ENCODE measurements at places on chromosomes 16 and 17.

DNA sequence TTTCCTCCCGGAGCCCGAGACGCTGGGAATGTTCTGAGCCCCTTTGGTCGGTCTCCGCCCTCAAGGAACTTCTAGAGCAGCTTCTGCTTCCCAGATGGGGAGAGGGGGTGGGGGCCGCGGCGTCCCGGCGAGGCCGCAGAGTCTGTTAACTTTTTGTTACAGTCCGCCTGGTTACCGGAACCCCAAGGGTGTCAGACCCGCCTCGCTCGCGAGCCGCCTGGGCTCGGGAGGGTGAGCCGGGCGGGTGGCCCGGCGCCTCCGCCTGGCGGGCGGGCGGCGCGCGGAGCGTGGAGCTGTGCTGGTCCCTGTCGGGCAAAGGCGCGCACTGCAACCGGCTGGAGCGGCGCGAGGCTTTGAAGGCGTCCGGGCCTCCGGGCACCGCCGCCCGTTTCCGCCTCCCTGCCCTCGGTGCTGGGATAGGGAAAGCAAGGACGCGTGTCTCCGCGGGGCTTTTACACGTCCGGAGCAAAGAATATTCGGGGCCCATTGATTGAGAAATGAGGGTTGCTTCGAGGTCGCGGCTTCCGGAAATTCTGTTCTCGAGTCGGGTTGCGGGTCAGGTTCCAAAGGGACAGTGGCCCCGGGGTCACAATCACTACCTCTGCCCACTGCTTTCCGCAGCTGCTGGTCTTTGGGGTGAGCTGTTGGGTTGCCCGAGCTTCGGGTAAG is 1.7 kb downstream of the HS3ST3B1 start:
- no peak for DNase-seq

GRCh38 chr17:64006361-64007088 is 8.4 kb downstream of the PRR29 start:
- no peak for DNase-seq

DNA sequence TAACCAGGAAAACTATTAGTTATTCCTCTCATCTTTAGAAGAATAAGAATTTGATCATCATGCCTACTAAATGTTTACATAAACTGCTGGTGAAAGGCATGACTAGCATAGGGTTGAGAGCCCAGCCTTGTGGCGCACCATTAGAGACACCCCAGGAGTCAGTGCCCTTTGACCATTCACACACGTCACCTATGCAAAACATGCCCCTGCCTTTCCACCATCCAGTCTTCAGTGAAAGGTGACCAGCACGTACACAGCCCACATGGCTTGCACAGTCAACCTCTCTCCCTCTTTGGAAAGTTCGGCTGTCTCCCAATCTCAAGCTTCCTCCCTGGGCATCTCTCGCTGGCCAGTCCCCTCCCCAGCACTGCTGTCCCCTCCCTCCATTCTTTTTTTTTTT is 150.3 kb downstream of the ENGASE start:
- DNase-seq: no peak

GRCh38 chr17:19706791-19707727 is 9.3 kb downstream of the SLC47A2 start:
- DNase-seq: no peak

DNA sequence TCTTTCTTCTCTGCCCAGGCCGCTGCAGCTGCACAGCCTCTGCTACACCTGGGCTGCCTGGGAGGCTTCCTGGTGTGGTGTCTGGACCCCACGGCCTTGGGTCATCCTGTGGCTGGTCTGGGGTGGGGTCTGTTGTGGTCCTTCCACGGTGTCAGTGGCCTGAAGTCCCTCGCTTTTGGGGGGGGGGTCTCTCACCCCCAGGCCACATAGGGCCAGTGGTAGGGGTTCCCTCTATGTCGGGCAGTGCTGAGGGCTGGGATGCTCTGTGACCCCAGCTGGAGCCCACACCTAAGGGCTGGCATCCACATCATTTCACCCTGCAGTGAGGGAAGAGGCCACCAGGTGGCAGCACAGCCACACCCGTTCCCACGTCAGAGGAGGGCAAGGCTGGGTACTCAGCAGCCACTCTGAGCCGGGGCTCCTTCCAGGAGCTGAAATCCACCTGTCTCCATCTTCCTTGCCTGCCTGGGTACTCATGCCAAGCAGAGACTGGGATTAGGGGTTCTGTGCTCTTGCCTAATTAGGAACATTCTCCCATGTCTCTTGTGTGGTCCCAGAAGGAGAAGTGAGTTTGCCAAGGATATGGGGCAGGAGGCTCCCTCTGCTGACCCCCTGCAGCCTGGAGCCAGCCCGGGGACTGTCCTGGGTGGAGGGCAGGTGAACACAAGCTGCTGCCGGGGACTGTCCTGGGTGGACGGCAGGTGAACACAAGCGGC is 13.0 kb downstream of the ENGASE start:
- no peak for DNase-seq

DNA sequence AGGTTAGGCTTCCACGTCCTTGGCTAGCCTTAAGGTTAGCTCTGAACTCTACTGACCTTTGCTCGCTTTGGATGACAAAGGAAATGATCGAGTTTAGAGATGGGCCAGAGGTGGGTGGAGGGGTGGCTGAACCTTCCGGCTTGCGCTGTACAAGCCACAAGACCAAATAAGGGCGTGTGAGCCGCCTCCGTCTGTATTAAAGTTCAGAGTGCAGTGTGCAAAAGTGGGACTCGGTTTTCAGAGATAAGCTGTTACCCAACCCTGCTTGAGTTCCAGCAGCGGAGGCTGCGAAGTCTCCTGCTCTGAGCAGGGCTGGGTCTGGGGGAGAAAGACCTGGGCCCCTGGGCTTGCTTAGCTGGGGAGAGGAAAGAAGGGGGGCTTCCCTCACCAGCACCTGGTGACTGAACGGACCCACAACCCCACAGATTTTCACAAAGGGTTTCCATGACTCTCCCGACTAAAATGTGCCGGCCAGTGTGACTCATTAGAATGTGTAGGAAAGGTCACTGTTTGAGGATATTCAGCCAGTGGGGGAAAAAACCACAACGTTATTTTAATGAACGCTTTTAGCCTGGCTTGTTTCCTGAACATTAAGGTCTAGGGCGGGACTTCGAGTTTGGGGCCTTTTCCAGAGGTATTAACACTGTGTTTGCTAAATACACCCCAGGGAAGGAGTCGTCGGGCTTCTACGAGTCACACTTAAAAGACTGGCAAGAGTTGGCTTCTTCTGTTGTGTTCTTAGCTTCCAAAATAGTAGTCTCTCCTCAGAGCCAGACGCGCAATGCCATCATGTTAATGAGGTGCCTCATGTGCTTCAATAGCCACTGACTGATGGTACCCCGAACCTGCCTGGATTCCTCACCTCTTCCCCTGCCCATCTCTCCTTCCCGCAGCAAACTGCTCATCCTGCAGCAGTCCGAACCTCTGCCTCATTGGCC is 67.0 kb downstream of the CENPV start:
- peak; percentile 26 for DNase-seq

GRCh38 chr17:63911657-63912100 is 621 bp upstream of the CSHL1 start:
- no peak for DNase-seq

DNA sequence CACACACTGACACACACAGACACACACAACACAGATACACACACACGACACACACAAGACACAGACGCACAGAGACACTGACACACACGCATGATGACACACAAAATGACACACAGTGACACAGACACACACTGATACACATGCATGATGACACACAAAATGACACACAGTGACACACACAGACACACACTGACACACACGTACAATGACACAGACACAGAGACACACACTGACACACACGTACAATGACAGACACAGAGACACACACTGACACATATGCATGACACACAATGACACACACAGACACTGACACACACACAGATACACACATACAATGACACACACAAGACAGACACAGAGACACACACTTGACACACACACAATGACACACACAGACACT is 10.3 kb downstream of the CACNG1 start:
- DNase-seq: no peak

DNA sequence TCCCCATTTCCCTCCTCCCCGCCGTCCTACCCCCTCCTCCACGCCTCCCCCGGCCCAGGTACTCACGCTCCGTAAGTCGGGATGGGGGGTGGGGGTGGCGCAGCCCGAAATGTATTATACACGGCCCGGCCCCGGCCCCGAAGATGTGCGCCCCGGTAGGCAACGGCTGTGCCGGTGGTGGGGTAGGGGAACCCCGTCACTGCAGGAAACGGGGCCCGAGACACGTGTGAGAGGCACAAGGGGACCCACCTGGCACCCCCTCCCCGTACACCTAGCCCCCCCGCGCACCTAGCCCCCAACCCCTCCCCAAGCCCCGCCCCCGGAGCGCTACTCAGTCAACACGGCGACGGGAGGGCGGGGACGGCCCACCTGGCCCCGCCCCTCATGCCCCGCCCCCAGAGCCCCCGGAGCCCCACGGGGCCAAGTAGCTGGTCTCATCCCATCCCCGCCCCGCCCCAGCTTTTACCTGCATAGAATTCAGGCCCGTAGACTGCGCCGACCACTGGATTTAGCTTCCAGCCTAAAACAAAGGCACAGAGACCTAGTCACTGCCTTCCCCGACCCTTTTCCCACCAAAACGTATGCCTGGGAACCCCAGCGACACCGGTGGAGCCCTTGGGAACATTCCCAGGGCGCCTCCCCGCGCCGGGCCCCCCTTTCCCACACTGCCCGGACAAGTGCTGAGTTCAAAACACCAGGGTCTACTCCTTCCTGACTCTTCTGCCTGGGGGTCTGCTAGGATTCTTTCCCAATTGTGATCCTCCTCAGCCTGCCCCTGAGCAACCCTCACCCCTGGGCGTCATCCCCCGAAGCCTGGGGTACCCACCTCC is 22.8 kb downstream of the ENGASE start:
- no peak for DNase-seq

DNA sequence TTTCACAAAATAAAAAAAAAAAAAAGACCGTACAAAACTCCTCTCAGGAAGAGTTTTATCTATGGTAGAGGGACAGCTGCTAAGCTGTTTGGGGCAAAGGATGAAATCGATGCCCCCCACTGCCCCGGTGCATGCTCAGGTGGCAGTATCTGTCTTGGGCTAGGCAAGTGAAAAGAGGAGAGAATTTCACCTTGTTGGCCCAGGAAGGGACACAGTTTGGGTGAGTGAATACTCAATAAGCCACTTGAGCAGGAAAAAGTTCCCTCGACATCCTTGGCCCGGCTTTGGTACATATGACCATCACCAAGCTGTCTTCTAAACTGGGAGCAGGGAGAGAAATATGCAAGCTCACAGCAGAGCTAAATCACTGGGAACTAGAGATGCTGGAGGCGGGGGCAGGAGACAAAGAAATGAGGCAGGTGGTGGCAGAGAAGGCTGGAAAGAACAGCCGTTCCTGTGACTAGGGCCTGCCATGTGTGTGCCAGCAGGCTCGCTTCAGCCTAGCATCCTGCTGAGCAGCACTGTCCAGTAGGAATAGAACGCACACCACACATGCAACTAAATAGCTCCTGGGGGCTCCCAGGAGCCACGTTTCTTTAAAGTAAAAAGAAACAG is 8.2 kb upstream of the EIF1 start:
- no peak for DNase-seq

DNA sequence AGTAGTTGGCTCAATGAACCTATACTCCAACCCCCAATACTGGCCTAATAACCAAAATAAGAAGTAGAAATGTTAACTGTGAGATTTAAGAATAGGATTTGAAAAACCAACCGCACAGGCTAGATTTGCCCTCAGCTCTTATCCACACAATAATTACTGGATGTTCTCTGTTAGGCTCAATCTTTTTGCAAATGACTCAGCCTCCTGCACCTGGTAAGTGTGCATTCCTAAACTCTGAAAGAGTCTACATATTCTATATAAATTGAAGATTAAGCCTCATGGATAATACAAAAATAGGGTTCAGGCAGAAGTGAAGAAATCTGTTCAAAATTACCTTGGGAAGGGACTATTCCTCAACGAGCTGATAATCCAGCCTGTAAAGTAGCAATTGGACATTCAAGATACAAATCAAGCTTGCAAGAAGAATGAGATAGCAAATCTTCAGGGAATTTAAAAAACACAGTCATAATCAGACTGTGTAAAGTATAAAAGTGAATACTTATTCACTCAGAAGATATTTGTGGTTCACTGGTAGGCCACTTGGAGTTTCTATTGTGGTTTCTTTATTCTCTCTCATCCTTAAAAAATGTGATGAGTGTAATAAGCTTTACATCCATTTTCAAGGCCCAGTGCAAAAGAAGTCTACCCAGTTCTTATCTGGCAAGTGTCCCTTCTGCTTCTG is 931.9 kb upstream of the SOX9 start:
- no peak for DNase-seq

DNA sequence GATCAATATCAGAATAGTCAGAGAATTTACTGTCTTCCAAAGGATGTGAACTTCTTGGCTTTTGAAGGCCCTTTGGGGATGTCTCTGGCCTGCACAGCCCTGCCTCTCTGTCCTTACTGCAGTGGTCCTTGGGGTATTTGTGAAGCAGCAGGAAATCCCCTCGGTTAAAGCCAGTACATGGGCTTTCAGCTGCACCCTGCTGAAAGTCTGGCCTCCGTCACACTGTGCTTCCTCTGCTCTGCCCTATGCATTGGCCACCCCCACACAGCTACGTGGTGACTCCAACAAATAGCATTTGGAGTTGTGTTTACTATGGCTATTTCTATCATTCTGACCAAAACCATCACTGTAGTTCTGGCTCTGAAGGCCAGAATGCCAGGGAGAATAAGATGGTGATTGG is 21.2 kb downstream of the SYCE1L start:
- no peak for DNase-seq

DNA sequence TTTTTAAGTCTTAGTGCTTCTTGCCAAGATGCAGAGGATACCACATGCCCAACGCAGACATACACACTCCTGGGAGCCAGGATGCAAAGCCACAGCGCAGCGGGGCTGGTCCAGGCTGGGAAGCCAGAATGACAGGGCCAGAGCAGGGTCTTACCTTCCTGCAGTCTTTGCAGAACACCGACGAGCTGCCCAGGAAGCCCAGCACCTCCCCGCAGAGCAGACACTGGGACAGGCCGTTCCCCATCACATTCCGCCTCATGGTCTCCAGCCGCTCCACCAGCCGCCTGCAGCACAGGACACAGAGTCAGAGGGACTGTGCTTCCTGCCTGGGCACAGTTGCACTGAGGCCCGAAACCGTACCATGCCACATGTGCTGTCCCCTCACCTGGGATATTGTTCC is 33.3 kb downstream of the RPH3AL start:
- DNase-seq: no peak

DNA sequence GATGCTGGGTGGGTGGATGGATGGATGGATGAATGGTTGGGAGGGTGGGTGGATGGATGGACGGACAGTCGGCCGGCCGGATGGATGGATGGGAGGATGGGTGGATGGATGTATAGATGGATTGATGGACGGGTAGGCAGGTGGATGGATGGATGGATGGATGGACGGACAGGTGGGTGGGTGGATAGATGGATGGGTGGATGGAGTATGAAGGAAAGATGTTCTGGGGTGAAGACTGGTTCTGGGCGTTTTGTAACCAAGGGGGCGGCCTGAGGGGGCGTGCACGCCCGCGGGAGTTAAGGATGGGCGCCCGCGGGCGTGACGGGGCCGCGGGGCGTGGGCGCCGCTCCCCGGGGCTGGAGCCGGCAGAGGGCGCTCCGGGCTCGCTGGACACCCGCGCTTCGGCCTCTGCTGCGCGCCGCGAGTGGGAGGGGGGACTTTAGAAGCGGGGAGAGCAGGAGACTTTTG is at the start of gene NECAB2:
Gene NECAB2 (plus strand): TSS at position 407 of the 468 bp plus-strand sequence. CDS start 405 bp downstream, outside the sequence.
- no peak for DNase-seq

Data from esophagus squamous epithelium (tissue), 5 donors.